ENCODE measurements at places on chromosomes 12 and 14. TPM values are rescaled to one million over a fixed set of nuclear protein-coding genes. Genes with fewer than 3 reads are reported as not detected.

KRT78 gene
- not detected for polyA plus RNA-seq

GLIPR1L2 gene
- polyA plus RNA-seq, result 0.71 TPM

MDGA2 gene
- not detected for polyA plus RNA-seq

VPS33A gene
- 37.0 TPM for polyA plus RNA-seq

- H3K4me1 ChIP-seq, result no peaks in the 10 kb centered on the region
- H3K36me3 ChIP-seq, result no peaks in the 10 kb centered on the region
- H3K27me3 ChIP-seq, result no peaks in the 10 kb centered on the region
- H3K4me3 ChIP-seq, result no peak overlapping the region
Measured at GRCh38 chr12:97342130-97342529, 120.5 kb upstream of the RMST start.

GRCh38 chr12:124222368-124223245 is 72.3 kb upstream of the RFLNA start:
- no peak for DNase-seq
- H3K4me1 ChIP-seq, result peaks cover 21% of the 10 kb centered on the region
- H3K27ac ChIP-seq, result no peak overlapping the region
- H3K27me3 ChIP-seq, result peaks cover 7% of the 10 kb centered on the region
- no peaks in the 10 kb centered on the region for H3K36me3 ChIP-seq

- no peak for DNase-seq
- H3K4me1 ChIP-seq, result no peaks in the 10 kb centered on the region
- peaks cover 24% of the 10 kb centered on the region for H3K36me3 ChIP-seq
- H3K27me3 ChIP-seq, result no peaks in the 10 kb centered on the region
- H3K27ac ChIP-seq, result no peak overlapping the region
Measured at GRCh38 chr12:110373962-110374611, 29.4 kb downstream of the ANAPC7 start.

GRCh38 chr12:62760779-62761178 is 174.2 kb downstream of the PPM1H start:
- DNase-seq, result no peak
- H3K4me1 ChIP-seq, result no peaks in the 10 kb centered on the region
- H3K27ac ChIP-seq, result no peak overlapping the region
- no peaks in the 10 kb centered on the region for H3K36me3 ChIP-seq
- H3K4me3 ChIP-seq, result no peak overlapping the region

DNA sequence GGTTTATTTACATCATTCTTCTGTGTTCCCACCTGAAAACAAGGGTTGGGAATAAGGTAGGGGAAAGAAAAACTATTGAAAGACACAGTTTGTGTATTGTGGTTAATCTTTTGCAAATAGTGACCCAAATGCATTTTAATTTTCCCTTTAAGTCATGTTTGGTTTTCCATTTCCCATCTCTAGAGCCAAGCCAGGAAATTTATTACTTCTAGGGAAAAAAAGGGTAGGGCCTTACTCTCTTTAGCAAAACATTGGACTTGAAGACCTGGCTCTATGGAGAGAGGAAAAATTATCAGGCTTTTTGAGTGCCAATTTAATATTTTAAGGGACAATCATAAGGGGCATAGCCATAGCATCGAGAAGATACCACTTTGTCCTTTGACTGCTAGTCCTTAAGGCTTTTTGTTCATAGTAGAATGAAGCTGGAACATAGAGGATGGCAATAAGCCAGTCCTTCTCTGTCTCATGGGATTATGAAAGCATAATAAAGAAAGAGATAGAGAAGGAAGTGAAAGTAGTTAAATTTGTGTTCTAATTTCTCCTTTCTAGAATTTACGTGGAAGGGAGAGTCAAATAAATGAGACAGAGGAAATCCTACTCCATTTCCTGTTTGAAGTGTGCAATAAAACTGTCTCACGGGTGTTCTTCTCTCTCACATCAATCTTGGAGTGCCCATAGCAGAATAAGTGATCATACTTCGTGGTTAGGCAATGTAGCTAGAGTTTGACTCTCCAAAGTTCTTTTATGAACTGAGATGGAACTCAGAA is 50.9 kb upstream of the PPFIA2 start:
- H3K4me1 ChIP-seq, result peaks cover 8% of the 10 kb centered on the region
- DNase-seq, result no peak
- peaks cover 5% of the 10 kb centered on the region for H3K36me3 ChIP-seq
- no peak overlapping the region for H3K27ac ChIP-seq

GRCh38 chr12:127657036-127657435 is 609.9 kb upstream of the TMEM132C start:
- DNase-seq, result no peak
- H3K27ac ChIP-seq, result no peak overlapping the region
- H3K36me3 ChIP-seq, result no peaks in the 10 kb centered on the region
- H3K4me3 ChIP-seq, result no peak overlapping the region
- H3K27me3 ChIP-seq, result peaks cover 3% of the 10 kb centered on the region

- H3K27ac ChIP-seq, result no peak overlapping the region
- H3K27me3 ChIP-seq, result no peaks in the 10 kb centered on the region
- no peak overlapping the region for H3K4me3 ChIP-seq
- H3K4me1 ChIP-seq, result no peaks in the 10 kb centered on the region
- no peak for DNase-seq
Measured at GRCh38 chr12:34406996-34407300, 384.7 kb downstream of the ALG10 start.

DNA sequence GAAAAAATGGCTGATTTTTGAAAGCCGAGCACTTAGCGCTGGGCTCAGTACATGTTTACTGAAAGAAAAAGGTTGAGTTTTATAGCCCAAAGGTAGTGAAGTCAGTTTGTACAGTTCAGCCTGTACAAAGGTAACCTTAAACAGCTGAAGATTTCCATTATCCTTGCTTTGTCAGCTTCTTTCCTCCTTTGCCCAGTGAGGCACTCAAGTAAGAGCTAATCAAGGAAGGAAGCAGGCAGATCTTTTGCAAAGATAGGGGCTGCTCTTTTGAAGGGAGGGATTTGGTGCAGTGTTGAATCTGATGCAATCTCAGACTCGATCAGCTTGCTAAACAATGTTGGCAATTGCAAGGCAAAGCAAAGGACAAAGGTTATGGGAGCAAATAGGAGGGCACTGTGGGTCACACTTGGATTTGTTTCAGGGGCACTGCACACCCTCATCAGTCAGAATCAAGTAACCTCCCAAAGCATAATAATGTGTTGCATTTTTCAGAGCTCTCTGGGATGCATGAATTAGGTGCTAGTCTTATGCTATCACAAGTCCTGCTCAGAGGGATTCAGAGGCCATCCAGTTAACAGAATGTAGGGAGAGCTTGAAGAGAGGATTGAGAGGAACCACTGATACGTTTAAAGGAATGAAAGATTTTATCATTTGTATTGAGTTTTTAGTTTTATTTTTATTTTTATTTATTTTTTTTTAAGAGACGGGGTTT is 44.4 kb downstream of the ANO6 start:
- H3K36me3 ChIP-seq, result no peaks in the 10 kb centered on the region
- no peak overlapping the region for H3K4me3 ChIP-seq
- H3K4me1 ChIP-seq, result peaks cover 24% of the 10 kb centered on the region
- no peak for DNase-seq
- H3K27ac ChIP-seq, result no peak overlapping the region

DNA sequence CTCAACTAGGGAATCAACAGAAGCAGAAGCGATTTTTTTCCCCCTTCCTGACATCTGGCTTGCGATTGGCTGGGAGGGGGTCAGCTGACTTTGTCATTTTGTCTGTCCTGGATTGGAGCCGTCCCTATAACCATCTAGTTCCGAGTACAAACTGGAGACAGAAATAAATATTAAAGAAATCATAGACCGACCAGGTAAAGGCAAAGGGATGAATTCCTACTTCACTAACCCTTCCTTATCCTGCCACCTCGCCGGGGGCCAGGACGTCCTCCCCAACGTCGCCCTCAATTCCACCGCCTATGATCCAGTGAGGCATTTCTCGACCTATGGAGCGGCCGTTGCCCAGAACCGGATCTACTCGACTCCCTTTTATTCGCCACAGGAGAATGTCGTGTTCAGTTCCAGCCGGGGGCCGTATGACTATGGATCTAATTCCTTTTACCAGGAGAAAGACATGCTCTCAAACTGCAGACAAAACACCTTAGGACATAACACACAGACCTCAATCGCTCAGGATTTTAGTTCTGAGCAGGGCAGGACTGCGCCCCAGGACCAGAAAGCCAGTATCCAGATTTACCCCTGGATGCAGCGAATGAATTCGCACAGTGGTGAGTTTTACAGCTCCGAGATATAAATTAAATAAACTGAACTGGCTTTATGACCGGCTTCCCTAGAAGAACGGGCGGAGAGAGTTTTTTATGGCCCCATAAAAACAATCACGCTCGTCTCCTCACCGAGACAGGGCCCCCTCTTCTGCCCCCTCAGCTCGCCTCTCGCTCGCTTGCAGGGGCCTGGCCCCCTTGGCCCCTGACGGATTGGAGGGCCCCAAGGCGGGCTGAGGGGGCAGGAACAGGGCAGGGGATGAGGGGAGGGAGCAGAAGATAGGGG is at the start of gene HOXC6:
TSS of gene HOXC6 (plus strand) at position 127 of the 888 bp plus-strand sequence. CDS start at position 209, 82 bp downstream.
- H3K27ac ChIP-seq, result no peak within 1 kb of the TSS
- no peak within 1 kb of the TSS for H3K4me3 ChIP-seq
- no peaks in the 10 kb centered on the region for H3K36me3 ChIP-seq
- peaks cover 39% of the 10 kb centered on the region for H3K27me3 ChIP-seq

- H3K27me3 ChIP-seq, result no peaks in the 10 kb centered on the region
- no peak for DNase-seq
- no peak overlapping the region for H3K4me3 ChIP-seq
- H3K27ac ChIP-seq, result no peak overlapping the region
Measured at GRCh38 chr14:59254911-59255545, 66.6 kb downstream of the DAAM1 start.

DNA sequence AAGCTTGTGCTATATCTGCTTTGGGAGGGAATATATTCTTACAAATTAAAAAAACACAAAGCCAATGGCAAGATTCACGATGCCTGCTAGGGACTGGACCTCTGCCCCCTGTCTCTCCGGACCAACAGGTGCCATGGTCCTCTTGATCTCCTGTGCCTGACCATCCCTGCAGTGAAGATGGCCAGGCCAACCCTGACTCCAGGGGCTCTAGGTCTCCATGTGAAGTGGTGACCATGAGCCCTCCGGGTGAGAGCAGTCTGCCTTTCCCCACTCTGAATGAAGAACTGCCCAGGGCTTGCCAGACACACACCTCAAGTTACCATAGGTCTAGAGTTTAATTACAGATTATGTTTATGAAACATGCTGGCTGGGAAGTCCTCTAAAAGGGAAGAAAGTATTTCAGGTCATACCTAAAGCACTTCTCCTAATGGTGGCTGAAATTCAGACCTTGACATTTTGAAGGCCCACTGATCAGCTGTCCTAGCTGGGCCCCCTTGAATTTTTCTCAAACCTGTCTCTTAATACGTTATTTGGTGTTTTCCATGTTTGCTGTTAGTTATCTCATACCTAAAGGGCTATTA is 1.4 kb downstream of the ARHGDIB start:
- H3K36me3 ChIP-seq, result peaks cover 13% of the 10 kb centered on the region
- H3K4me1 ChIP-seq, result peaks cover 85% of the 10 kb centered on the region
- peaks cover 5% of the 10 kb centered on the region for H3K27me3 ChIP-seq
- peak overlapping the region; percentile 97 for H3K27ac ChIP-seq
- H3K4me3 ChIP-seq, result peak overlapping the region; percentile 100

- H3K4me1 ChIP-seq, result no peaks in the 10 kb centered on the region
- peaks cover 4% of the 10 kb centered on the region for H3K27me3 ChIP-seq
- no peaks in the 10 kb centered on the region for H3K36me3 ChIP-seq
- H3K4me3 ChIP-seq, result no peak overlapping the region
Measured at GRCh38 chr12:54628186-54628846, 6.4 kb downstream of the LACRT start.

- H3K27ac ChIP-seq, result no peak overlapping the region
- no peak overlapping the region for H3K4me3 ChIP-seq
- peaks cover 2% of the 10 kb centered on the region for H3K27me3 ChIP-seq
- H3K36me3 ChIP-seq, result no peaks in the 10 kb centered on the region
Measured at GRCh38 chr12:126667339-126667738, 1599.6 kb upstream of the TMEM132C start.

DNA sequence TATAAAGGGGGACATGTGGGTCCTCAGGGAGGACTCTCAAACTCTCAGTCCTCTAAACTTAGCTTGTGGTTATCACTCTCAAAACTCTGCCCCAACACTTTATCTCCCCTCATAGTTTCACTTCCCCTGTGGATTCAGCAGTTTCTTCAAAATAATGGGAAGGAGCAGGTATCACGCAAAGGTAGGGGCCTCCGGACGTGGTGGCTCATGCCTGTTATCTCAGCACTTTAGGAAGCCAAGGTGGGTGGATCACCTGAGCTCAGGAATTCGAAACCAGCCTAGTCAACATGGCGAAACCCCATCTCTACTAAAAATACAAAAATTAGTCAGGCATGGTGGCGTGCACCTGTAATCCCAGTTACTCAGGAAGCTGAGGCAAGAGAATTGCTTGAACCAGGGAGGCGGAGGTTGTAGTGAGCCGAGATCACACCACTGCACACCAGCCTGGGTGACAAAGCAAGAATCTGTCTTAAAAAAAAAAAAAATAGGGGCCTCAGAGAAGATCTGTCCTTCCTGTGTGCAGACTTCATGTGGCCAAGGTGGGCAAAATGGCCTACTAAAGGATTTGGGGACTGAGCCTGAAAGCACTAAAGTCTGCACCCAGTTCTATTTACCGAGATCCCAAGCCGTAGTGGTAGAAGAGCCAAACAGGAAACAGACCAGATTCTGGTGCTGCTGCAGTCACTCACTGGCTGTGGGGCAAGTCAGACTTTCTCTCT is 6.4 kb downstream of the ITGB7 start:
- H3K27me3 ChIP-seq, result no peaks in the 10 kb centered on the region
- peaks cover 50% of the 10 kb centered on the region for H3K36me3 ChIP-seq
- no peak for DNase-seq
- peak overlapping the region; percentile 82 for H3K4me3 ChIP-seq
- peaks cover 80% of the 10 kb centered on the region for H3K4me1 ChIP-seq

- H3K27me3 ChIP-seq, result peaks cover 4% of the 10 kb centered on the region
- DNase-seq, result no peak
- peak overlapping the region; percentile 98 for H3K4me3 ChIP-seq
- H3K4me1 ChIP-seq, result peaks cover 25% of the 10 kb centered on the region
- H3K27ac ChIP-seq, result peak overlapping the region; percentile 95
Measured at GRCh38 chr12:98645572-98646067, 530 bp downstream of the APAF1 start.

- no peak overlapping the region for H3K27ac ChIP-seq
Measured at GRCh38 chr14:38420048-38420447, 164.2 kb upstream of the CLEC14A start.

GRCh38 chr14:101182476-101182875 is 279.0 kb upstream of the RTL1 start:
- no peaks in the 10 kb centered on the region for H3K36me3 ChIP-seq
- no peak overlapping the region for H3K4me3 ChIP-seq
- no peak for DNase-seq
- peaks cover 2% of the 10 kb centered on the region for H3K27me3 ChIP-seq
- no peak overlapping the region for H3K27ac ChIP-seq

- DNase-seq, result no peak
- no peak overlapping the region for H3K27ac ChIP-seq
- peak overlapping the region; percentile 5 for H3K4me3 ChIP-seq
- peaks cover 3% of the 10 kb centered on the region for H3K36me3 ChIP-seq
- peaks cover 10% of the 10 kb centered on the region for H3K4me1 ChIP-seq
Measured at GRCh38 chr12:111764120-111764821, 2.5 kb upstream of the ALDH2 start.

DNA sequence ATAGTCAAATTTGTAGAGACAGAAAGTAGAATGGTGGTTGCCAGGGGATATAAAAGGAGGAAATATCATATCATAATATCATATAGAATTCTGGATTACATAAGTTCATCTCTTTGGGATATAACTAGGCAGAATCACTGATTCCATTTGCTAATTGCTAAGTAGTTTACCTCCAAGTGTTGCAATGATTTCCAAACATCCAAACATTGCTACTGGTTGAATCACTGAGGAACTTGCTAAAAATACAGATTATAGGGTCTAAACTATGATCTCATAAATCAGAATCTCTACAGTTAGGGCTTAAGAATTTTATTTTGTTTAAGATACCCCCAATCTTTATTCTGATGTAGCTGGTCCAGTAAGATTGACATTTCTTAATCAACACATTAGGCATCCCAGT is 16.1 kb upstream of the TAS2R42 start:
- no peak overlapping the region for H3K27ac ChIP-seq
- no peak for DNase-seq
- H3K4me1 ChIP-seq, result no peaks in the 10 kb centered on the region
- H3K36me3 ChIP-seq, result peaks cover 4% of the 10 kb centered on the region
- H3K27me3 ChIP-seq, result no peaks in the 10 kb centered on the region

All from immature natural killer cell (primary cell).